ENCODE measurements at places on chromosomes 12 and 14.

DNA sequence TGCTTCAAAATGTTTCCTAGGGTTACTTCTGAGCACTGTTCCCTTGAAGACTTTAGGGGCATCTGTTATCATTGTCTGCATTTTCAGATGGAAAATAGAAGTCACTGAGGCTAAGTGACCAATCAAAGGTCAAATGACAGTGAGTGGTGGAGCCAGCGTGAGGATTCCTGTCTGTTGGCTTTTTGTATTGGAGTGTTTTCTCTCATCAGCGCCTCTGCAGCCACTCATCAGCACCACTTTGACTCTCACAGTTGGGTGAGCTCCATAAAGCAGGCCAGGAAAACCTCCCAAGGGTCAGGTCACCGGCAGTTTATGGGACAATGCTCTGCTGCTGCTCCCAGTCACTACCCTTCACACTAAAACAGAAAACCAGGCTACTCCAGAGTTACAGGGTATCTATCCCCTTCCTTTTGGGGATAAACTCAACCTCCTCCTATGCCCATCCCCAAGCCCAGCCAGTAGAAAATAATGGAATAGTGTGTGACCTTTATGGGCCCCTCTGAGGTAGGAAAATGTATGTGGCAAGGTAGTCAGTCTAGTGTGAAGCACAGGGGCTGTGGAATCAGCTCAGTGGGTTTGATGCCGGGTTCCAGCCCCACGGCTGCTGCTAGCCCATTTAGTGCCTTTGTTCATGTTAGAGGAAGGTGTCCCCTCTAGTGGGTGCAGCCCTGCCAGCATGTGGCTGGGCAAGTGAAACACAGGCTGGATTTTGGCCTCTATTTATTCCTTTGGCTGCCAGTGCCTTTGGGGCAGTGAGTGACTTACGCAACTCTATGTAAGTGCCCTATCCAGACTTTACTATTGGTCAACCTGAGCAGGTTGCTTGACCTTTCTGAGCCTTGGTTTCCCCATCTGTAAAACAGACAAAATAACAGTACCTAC is 133.8 kb upstream of the CPM start:
- DNase-seq = no peak

DNA sequence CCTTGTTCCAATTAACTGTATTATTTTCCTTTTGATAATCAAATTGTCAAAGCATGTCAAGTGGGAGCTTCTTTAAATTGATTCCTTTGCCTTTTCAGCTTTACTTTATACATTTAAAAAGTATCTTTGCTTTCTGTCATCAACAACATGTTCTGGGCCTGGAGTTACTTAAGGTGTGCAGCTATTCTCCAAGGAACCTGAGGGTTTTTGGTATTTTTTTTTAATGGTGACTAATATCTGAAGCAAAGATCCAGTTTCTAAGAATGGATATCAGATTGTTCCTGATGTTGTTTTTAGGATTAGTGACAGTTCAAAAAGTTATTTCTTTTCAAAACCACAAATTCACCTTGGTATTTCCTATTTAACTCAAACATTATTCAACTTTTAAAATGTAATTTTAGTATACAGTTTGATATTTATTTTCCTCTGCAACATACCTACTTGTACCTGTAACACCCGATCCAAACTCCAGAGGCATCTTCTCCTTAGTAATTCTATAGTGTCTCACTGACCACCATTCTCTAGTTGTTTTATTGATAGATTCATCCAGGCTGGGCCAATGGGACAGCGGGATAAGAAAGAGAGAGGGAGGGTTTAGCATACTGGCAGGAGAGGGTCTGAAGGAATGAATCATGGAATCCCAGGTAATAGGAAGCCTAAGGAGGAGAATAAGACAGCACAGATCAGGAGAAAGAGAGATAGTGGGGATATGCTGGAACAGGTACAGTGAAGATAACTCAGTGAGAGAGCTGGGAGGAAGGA is 3.1 kb downstream of the CBLN3 start:
- no peak for DNase-seq

- DNase-seq = peak; percentile 11
Observed at GRCh38 chr12:124053851-124054250, 80.8 kb downstream of the ZNF664 start.

DNA sequence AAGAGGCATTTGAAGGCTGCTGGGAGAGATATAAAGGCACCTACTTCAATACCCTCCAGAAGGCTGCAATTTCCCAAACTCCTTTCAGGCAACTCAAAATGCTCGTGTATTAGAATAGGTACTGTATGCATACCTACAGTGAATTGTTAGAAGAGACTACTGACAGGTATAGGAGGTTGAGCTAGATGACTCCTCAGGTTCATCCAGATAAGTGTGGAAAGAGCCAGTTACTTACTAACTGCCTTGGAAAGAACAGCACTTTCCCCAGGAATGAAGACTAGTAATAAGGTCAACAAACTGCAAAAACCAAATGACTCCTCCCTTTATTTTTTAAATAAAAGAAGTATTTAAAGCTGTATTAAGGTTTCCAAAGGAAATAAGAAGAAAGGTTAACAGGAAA is 429.0 kb downstream of the MDGA2 start:
- no peak for DNase-seq

DNA sequence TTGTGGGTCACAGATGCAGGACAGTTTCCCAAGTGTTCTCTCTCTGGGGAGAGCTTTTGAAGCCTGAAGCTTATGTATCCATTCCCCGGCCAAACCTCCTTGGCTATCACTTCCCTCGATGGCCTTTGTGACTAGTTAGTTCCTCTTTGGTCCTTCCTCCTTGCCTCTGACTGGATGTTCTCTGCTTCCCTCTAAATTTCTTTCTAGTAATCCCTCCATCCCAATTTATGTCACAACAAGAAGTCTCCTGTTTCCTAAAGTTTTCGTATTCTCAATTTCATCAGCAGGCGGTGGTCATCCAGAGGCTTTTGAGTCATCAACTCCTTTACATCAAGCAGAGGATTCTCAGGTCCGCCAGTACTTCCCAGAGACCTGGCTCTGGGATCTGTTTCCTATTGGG is 27.5 kb downstream of the A2ML1 start:
- no peak for DNase-seq

DNA sequence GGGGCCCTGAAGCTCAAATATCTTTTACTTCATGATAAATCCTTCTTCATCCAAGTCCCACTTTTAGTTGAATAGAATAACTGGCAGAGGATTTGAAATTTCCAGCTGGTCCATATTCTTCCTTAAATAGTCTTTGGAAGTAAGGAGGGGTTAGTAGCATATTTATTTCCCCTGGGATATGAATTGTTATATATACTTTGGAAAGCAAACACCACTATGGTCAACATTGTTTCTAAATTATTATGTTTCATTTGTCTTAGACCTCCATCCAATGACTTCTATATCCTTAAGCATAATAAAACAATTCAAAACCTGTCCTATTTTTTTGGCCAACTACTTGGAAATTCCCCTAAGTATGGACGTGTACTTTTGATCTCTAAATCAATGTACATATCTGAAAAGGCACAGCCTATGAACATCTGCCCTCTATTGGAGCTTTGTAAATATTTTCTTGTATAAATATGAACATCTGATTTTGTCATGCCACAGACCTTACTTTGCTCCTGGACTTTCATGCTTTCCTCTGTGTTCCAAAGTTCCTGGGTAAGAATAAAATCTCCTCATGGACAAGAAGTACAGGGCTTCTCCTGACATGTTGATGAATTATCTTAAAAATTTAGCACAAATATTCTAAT is 1212.0 kb downstream of the GALC start:
- DNase-seq = no peak

- DNase-seq = no peak
Observed at GRCh38 chr12:123942911-123943648, 29.6 kb downstream of the CCDC92 start.

GRCh38 chr12:93766796-93767523 is 89.8 kb downstream of the CRADD start:
- DNase-seq = no peak

GRCh38 chr14:32258336-32258993 is 55.4 kb upstream of the RNU6-8 start:
- DNase-seq = no peak

- no peak for DNase-seq
Observed at GRCh38 chr12:3351731-3352130, 139.3 kb upstream of the PRMT8 start.

GRCh38 chr14:98195256-98195655 is 1076.7 kb downstream of the BCL11B start:
- no peak for DNase-seq

- DNase-seq = peak; percentile 64
Observed at GRCh38 chr14:105090493-105091053, 25.3 kb upstream of the GPR132 start.

GRCh38 chr14:33686856-33687255 is 264.0 kb downstream of the EGLN3 start:
- no peak for DNase-seq

- DNase-seq = no peak
Observed at GRCh38 chr14:49586673-49587460, 687 bp upstream of the RPS29 start.

Data from substantia nigra (tissue), 51 donors.